ENCODE measurements at places on chromosomes 3 and 15. TPM values are rescaled to one million over a fixed set of nuclear protein-coding genes. Genes with fewer than 3 reads are reported as not detected.

- H3K27me3 ChIP-seq: no peaks in the 10 kb centered on the region
- no peak for DNase-seq
- H3K36me3 ChIP-seq: no peaks in the 10 kb centered on the region
- H3K4me3 ChIP-seq: no peak overlapping the region
Observed at GRCh38 chr15:57403017-57403416, 26.7 kb downstream of the CGNL1 start.

MAP1A gene
- 6.7 TPM for total RNA-seq

GRCh38 chr15:72339777-72340177 lies 19.8 kb upstream of the CELF6 start:
- peak overlapping the region; percentile 56 for H3K27ac ChIP-seq
- no peaks in the 10 kb centered on the region for H3K4me1 ChIP-seq
- DNase-seq: peak; percentile 68
- no peak overlapping the region for H3K4me3 ChIP-seq
- H3K36me3 ChIP-seq: no peaks in the 10 kb centered on the region
- no peaks in the 10 kb centered on the region for H3K27me3 ChIP-seq

CDCP1 gene
- total RNA-seq: 7.0 TPM

PLA2G4E gene
- total RNA-seq: 0.07 TPM

P2RY12 gene
- total RNA-seq: 0.07 TPM

GRCh38 chr3:138188013-138188730 lies 1.1 kb downstream of the ARMC8 start:
- H3K36me3 ChIP-seq: no peaks in the 10 kb centered on the region
- peak overlapping the region; percentile 17 for H3K4me3 ChIP-seq
- no peaks in the 10 kb centered on the region for H3K27me3 ChIP-seq
- H3K27ac ChIP-seq: peak overlapping the region; percentile 98
- no peak for DNase-seq

- peaks cover 5% of the 10 kb centered on the region for H3K27me3 ChIP-seq
- H3K4me1 ChIP-seq: peaks cover 19% of the 10 kb centered on the region
- peak; percentile 42 for DNase-seq
- H3K4me3 ChIP-seq: no peak overlapping the region
- H3K27ac ChIP-seq: no peak overlapping the region
- H3K36me3 ChIP-seq: no peaks in the 10 kb centered on the region
Observed at GRCh38 chr15:70528270-70528706, 235.1 kb downstream of the UACA start.

GRCh38 chr3:23685541-23686258 lies 120.1 kb upstream of the UBE2E1 start:
- peaks cover 9% of the 10 kb centered on the region for H3K4me1 ChIP-seq
- peak; percentile 83 for DNase-seq
- H3K4me3 ChIP-seq: no peak overlapping the region
- H3K36me3 ChIP-seq: no peaks in the 10 kb centered on the region
- no peaks in the 10 kb centered on the region for H3K27me3 ChIP-seq
- no peak overlapping the region for H3K27ac ChIP-seq

DNA sequence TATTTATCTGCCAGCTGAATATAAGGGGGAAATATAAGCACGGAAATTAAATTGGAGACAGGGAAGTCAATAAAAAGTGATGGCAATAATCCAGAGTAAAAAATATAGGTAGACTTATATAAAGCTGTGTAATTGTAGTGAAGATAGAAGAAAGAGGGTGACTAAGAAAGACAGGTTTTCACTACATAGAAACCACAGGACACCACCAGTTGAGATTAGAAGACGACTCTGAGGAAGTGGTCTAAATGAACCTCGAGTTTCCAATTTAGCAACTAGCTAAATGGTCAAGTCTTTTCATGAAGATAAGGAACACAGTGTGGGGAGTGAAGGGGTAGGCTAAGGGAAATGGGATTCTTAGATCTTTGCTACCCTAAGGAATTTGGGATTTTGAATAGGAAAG lies 188.8 kb upstream of the ARL6 start:
- no peaks in the 10 kb centered on the region for H3K36me3 ChIP-seq
- no peak overlapping the region for H3K27ac ChIP-seq
- no peak overlapping the region for H3K4me3 ChIP-seq
- no peaks in the 10 kb centered on the region for H3K27me3 ChIP-seq
- DNase-seq: no peak

- H3K36me3 ChIP-seq: no peaks in the 10 kb centered on the region
Observed at GRCh38 chr3:127613406-127613805, 15.2 kb downstream of the MCM2 start.

LMOD3 gene
- total RNA-seq: not detected

- no peak overlapping the region for H3K27ac ChIP-seq
- no peak for DNase-seq
- H3K27me3 ChIP-seq: no peaks in the 10 kb centered on the region
- H3K4me1 ChIP-seq: no peaks in the 10 kb centered on the region
- no peak overlapping the region for H3K4me3 ChIP-seq
Observed at GRCh38 chr3:123111640-123112039, 44.8 kb downstream of the PDIA5 start.

- H3K27ac ChIP-seq: no peak overlapping the region
- H3K27me3 ChIP-seq: no peaks in the 10 kb centered on the region
- no peaks in the 10 kb centered on the region for H3K4me1 ChIP-seq
- DNase-seq: no peak
Observed at GRCh38 chr15:89797678-89798201, 16.9 kb downstream of the ANPEP start.

GRCh38 chr15:88651136-88651732 lies 12.4 kb downstream of the ISG20 start:
- H3K27me3 ChIP-seq: no peaks in the 10 kb centered on the region
- no peak for DNase-seq
- H3K4me1 ChIP-seq: peaks cover 4% of the 10 kb centered on the region
- no peak overlapping the region for H3K27ac ChIP-seq
- no peaks in the 10 kb centered on the region for H3K36me3 ChIP-seq

- no peaks in the 10 kb centered on the region for H3K36me3 ChIP-seq
- H3K27me3 ChIP-seq: peaks cover 10% of the 10 kb centered on the region
- no peak overlapping the region for H3K27ac ChIP-seq
- DNase-seq: no peak
Observed at GRCh38 chr15:82040390-82040789, 5.4 kb downstream of the MEX3B start.

GRCh38 chr3:28949580-28949979 lies 331.3 kb upstream of the RBMS3 start:
- H3K27ac ChIP-seq: no peak overlapping the region
- DNase-seq: no peak
- no peaks in the 10 kb centered on the region for H3K27me3 ChIP-seq

DNA sequence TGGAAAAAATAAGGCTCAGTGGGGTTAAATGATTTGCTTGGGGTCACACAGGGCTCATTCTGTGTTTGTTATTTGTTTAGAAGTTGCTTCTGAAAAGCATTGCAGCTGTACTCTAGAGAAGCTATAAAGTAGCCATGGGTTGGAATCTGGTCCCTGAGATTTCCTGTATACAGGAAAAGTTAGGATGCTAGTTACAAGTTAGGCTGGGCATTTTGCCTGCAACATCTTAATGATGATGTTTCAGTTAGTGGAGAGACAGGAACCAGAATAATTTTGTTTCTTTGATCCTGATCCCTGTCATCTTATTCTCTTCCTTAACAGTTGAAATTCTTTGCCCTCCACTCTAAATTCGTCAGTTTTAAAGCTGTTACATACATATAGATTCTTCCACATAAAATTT lies 445.3 kb downstream of the OTOL1 start:
- H3K27me3 ChIP-seq: no peaks in the 10 kb centered on the region
- no peak overlapping the region for H3K4me3 ChIP-seq
- H3K4me1 ChIP-seq: no peaks in the 10 kb centered on the region
- no peak overlapping the region for H3K27ac ChIP-seq
- no peak for DNase-seq

DNA sequence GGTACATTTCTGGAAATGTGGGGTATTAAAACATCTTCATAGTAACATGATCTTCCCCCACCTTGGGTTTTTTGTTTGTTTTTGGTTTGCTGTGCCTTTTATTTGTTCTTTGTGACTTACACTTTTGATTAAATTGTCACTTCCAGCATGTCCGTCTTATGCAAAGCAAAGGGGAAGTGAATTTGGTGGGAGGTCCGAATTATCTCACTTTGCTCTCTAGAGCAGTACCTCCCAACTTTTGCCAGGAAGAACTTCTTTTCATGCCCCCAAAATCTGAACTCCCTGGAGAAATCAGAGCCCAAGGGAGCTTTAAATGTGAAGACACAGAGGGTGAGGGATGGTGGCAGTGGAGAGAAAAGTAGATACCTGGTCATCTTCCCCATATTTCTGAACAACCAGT lies 173.1 kb downstream of the IL5RA start:
- H3K36me3 ChIP-seq: no peaks in the 10 kb centered on the region
- no peak overlapping the region for H3K27ac ChIP-seq
- no peak for DNase-seq

TM6SF1 gene
- 0.52 TPM for total RNA-seq

DNA sequence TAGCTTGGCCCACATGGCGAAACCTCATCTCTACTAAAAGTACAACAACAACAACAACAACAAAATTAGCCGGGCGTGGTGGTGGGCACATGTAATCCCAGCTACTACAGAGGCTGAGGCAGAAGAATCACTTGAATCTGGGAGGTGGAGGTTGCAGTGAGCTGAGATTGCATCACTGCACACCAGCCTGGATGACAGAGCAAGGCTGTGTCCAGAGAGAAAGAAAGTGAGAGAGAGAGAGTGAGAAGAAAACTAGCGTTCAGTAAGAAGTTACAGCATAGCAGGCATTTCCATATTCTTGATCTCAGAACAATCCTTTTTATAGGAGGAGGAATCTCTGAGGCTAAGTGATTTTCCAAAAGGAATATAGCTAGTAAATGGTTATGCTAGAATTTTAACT lies 1076.1 kb downstream of the AGBL1 start:
- H3K4me3 ChIP-seq: no peak overlapping the region
- H3K36me3 ChIP-seq: no peaks in the 10 kb centered on the region
- no peaks in the 10 kb centered on the region for H3K4me1 ChIP-seq
- no peak for DNase-seq
- peaks cover 3% of the 10 kb centered on the region for H3K27me3 ChIP-seq

GRCh38 chr3:28399206-28399605 lies 50.6 kb upstream of the AZI2 start:
- no peaks in the 10 kb centered on the region for H3K27me3 ChIP-seq
- DNase-seq: no peak
- H3K36me3 ChIP-seq: no peaks in the 10 kb centered on the region
- H3K4me3 ChIP-seq: no peak overlapping the region
- H3K4me1 ChIP-seq: no peaks in the 10 kb centered on the region

EPHB1 gene
- total RNA-seq: 2.3 TPM

CPLX3 gene
- total RNA-seq: not detected

MUSTN1 gene
- total RNA-seq: 2.6 TPM

ASB14 gene
- not detected for total RNA-seq

OXTR gene
- 1.6 TPM for total RNA-seq

RCN2 gene
- total RNA-seq: 147 TPM

DNA sequence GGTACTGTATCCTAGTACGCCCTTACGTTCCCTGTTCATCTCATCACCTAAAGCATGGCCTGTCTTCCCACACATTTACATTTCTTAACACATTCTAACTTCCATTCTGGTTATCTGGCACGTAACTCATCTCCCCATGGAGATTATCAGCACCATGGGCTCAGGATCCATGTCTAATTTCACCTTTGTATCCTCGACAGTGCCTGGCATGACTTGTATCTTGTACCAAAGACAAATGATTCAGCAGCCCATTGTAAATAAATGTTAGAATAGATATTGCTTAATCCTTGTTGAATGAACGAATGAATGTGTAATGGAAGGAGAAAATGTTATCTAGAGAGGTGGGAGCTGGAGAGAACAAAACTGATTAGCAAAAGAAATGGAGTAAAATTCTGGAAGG lies 69.7 kb upstream of the TPM1 start:
- H3K27ac ChIP-seq: no peak overlapping the region
- no peak for DNase-seq
- H3K27me3 ChIP-seq: no peaks in the 10 kb centered on the region
- no peaks in the 10 kb centered on the region for H3K4me1 ChIP-seq
- no peak overlapping the region for H3K4me3 ChIP-seq

- no peak for DNase-seq
- H3K4me1 ChIP-seq: peaks cover 13% of the 10 kb centered on the region
- no peaks in the 10 kb centered on the region for H3K36me3 ChIP-seq
- H3K4me3 ChIP-seq: no peak overlapping the region
Observed at GRCh38 chr15:53110999-53111398, 320.9 kb upstream of the ONECUT1 start.

SOX14 gene
- not detected for total RNA-seq

DNA sequence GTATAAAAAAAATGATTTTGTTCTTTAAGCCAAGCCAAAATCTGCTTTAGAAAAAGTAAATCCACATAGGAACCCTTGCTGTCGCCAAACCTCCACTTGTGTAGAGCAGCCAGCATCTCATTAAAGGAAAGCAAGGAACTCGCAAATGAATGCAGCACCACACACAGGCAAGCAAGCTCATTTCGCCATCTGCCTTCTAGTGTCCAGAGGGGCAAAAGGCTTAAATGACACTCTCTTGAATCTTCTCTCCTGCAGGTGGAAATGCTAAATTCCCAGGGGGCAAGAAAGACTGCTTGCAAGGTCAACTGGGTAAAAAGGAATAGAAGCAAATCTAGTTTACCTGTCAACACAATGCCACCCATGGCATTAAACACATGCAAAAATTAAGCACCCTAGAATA lies 2.4 kb downstream of the MB21D2 start:
- peak overlapping the region; percentile 99 for H3K27ac ChIP-seq
- peak overlapping the region; percentile 98 for H3K4me3 ChIP-seq
- no peaks in the 10 kb centered on the region for H3K27me3 ChIP-seq
- H3K36me3 ChIP-seq: no peaks in the 10 kb centered on the region

DNA sequence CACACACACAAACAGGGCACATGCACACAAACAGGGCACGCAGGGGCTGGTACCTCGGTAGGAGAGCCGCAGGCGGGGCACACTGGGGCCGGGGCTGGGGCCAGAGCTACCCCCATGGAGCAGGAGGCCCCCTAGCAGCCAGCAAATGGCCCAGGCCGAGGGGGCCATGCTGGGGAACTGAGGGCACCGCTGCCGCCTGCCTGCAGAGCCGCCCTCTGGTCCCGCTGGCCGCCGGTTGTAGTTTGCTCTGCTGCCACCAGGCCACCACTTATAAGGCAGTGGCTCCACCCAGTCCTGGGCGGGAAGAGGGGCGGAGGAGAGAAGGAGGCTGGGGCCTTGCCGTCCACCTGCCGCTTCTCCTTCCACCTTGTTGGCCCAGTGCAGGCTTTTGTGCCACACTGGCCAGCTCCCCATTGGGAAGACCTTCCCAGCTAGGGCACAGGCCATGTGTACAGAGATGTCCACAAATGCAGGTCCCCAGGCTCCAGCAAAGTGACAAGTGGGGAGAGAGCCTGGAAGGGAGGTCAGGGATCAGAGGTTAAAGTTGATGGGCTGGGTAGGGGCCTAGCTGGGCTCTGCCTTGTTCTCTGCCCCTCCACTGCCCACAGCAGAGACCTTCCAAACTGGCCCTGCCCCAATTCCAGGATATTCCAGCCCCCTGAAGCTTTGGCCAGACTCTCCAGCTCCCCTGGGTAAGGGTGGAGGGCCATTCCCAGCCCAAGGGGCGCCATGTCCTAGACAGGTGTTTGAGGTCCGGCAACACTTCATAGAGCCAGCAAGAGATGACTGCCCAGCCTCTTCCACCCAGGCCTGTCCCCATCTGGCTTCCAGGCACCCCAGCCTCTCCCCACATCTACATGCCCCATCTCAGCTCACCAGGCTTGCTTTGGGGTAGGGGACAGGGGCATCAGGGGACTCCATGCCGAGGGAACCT lies at the start of gene SEMA3G:
Gene SEMA3G (minus strand): TSS at position 244 of the 934 bp plus-strand sequence. CDS start 76 bp downstream, at position 168.
- H3K27me3 ChIP-seq: no peaks in the 10 kb centered on the region
- no peaks in the 10 kb centered on the region for H3K4me1 ChIP-seq
- DNase-seq: peak; percentile 86
- no peaks in the 10 kb centered on the region for H3K36me3 ChIP-seq
- no peak within 1 kb of the TSS for H3K27ac ChIP-seq

GRCh38 chr15:100690032-100690794 lies 87.8 kb downstream of the ASB7 start:
- H3K4me3 ChIP-seq: no peak overlapping the region
- no peak for DNase-seq
- no peaks in the 10 kb centered on the region for H3K36me3 ChIP-seq

GALK2 gene
- total RNA-seq: 31.4 TPM
